ENCODE measurements at places on chromosomes 2 and 18.
A peak's percentile ranks its signal among the peaks of the same experiment; 100 is the strongest.

DNA sequence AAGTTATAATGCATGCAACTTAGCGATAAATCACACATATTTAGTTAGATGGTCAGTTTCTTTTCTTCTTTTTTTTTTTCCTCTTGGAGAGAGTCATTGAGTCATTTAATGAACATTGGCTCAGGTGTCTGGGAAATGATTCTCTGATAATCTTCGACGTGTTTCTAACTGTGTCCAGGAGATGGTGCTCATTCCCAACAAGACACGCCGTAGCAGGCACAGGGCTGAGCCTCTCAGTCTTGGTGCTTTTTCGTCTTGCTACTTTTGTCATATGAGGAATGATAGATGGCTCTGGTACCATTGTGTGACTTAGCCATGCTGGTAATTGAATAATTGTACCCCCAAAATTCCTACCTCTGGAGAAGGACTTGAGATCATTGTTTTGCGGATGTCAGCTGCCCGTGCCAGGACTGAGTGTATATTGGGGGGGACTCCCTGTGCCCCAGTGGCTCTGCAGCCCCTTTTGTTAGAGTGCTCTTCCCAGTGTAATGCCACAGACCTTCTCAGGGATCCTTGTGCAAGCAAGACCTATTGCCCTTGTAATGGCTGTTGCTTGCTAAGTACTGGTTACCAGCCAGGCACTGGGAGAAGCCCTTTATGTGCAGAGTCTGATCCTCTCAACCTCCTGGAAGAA, 107.6 kb upstream of the CYRIA start:
- DNase-seq: peak; percentile 59

GRCh38 chr2:187994464-187995331, 297.0 kb upstream of the GULP1 start:
- DNase-seq: no peak

DNA sequence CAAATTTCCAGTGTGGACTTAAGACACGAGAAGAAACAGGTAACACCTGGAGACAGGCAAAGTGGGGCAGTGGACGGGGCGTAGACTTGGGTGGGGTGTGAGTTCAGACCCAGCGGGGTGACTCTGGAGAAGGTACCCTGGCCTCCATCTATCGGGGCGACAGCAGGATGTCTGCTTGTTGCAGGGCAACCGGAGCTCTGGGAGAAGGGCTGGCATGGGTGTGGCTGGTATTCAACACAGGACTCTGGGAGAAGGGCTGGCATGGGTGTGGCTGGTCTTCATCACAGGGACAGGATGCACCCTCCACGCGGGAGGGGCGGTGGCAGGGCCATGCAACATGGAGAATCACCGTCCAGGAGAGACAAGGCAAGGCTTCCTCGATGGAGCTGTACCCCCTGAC, 198.5 kb downstream of the HDAC4 start:
- no peak for DNase-seq

GRCh38 chr2:74373221-74373676, 6.9 kb downstream of the DCTN1 start:
- DNase-seq: no peak

DNA sequence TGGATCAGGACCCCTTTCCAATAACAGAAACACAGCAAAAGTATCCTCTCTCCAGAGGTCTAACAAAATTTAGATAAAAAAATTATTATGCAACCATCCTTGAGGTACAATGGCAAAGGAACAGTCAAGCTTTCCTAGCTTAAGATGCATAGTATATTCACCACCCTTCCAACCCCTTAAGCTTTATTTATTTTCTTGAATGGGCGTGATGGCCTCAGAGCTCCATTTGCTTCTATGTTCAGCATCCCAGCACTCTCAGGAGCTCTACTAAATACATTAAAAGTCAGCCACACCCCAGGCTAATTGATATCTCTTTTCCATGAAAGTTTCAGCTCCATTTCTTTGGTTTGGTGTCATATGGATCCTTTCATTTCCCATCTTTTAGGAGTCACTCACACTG, 1335.2 kb upstream of the ZEB2 start:
- DNase-seq: no peak

DNA sequence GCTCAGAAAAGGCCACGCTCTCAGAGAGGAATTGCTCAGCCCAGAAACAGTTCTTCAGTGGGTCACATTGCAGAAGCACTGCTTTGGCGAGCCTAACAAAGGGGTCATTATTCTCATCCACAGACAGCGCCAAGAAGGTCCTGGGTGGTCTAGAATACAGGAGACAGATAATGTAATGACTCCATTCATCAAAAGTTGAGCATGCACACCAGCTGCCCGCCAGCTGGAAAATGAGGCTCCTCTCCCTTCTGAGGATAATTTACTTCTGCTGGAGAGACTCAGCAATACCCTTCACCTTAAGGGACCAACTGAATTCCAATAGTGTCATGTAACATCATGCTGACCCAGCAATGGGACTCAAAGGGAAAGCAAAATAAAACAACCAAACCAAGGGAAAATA, 79.9 kb downstream of the TRIB2 start:
- DNase-seq: no peak

GRCh38 chr2:239917957-239918481, 107.1 kb downstream of the NDUFA10 start:
- DNase-seq: no peak

GRCh38 chr2:44926957-44927356, 14.5 kb upstream of the SIX3 start:
- DNase-seq: no peak

GRCh38 chr2:85599468-85600234, 2.8 kb downstream of the TMEM150A start:
- DNase-seq: no peak
